ENCODE measurements at places on chromosomes 7 and 10.

DNA sequence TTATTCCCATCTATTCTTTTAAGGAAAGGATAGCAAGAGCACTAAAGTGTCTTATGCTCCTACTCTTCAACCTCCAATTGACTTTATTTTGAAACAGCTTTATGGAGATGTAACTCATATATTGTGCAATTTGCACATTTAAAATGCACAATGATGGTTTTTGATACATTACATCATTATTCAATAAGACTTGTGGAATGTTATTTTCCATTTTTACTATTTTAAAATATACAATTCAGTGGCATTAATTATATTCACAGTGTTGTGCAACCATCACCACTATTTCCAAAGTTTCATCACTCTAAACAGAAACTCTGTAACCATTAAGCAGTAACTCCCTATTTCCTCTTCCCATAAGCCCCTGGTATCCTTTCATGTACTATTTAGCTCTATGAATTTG lies 489.8 kb downstream of the NEBL start:
- no peak for DNase-seq

GRCh38 chr10:11448190-11448544 lies 163.3 kb downstream of the USP6NL start:
- no peak for DNase-seq

DNA sequence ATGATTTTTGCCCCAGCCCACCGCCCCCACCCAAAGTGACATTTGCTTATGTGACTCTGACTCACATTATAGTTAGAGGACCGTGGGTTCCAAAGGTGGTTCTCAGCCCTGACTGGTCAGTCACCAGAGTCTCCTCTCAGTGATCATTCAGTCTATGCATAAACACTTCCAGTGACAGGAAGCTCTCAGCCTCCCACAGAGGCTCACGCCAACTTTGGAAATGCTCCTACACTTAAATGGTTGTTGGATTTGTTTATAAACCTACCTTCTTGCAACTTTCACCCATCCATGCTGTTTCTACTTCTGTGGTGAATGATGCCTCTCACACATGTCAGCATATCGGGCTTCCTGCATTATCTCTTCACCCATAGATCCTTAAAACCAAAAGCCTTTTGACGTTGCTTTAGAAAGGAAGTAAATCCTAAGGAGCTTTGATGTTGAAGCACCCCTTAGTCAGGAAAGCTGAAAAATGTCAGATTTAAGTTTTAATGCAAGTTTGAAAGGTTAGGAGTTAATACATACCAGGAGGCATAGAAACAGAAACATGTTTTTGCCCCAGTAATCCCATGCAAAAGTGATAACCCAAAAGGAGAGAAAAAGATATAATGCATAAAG lies 46.5 kb upstream of the FGL2 start:
- DNase-seq: no peak

GRCh38 chr7:66508431-66508830 lies 120.2 kb upstream of the KCTD7 start:
- no peak for DNase-seq

- DNase-seq: peak; percentile 73
Measured at GRCh38 chr10:87054373-87055295, 34.5 kb downstream of the FAM25A start.

DNA sequence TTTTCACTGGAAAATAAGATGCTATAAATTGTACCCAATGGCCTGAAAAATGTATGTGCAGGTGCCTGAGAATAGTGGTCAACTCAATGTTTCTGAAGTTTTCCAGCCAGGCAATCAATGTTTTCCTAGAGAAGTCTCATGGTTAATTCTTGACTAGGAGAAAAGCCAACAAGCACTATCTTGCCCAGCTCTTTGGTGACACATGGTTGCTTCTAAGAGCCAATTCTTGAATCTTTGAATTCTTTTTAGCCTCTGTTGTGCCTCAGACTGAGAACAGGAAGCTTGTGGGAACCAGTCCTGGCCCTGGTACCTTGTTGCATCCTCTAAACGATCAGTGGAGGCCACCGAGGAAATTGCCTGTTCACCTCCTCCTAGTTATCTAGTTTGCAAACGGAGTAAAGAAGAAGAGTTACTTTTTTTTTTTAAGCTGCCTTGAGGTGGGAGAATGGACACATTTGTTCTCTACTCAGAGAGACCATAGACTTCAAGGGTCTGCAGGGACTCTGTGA lies 144.0 kb upstream of the MKLN1 start:
- peak; percentile 56 for DNase-seq

DNA sequence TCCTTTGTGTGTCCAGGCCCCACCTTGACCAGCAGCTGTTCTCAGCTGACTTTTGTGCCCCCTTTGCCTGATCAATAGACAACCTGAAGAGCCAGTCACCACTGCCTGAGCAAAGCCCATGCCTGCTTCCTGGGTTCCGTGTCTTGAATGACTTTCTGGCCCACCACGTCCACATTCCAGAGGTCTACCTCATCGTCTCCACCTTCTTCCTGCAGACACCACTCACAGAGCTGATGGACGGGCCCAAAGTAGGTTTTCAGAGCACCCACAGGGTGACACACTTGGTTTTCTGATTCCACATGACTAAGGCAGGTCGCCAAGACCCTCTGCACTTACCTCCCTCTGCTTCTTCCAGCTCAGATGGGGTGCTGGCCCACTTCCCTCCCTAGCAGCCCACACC lies 126.8 kb downstream of the WDFY4 start:
- no peak for DNase-seq

GRCh38 chr10:29102233-29102632 lies 186.6 kb upstream of the LYZL1 start:
- DNase-seq: no peak

- no peak for DNase-seq
Measured at GRCh38 chr7:134722786-134723322, 56.6 kb upstream of the CALD1 start.

GRCh38 chr10:91196268-91197048 lies 24.0 kb upstream of the PCGF5 start:
- DNase-seq: no peak

GRCh38 chr7:76315364-76315763 lies 12.9 kb downstream of the HSPB1 start:
- DNase-seq: no peak

DNA sequence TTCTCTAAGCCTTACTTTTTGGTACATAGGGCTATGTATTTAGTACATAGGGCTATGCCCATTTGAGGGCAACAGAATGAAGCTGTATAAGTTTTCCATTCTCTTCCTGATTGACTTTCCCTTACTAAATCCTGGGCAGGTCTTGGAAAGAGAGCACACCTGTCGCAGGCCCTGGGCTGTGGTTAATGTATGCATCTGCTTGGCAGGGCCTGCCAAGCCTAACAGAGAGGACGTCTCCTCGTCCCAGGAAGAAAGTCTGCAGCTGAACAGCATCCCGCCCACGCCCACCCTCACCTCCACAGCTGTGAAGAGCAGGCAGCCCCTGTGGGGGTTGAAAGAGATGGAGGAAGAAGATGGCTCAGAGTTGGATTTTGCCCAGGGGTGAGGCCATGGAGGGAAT lies 8.9 kb upstream of the PVRIG start:
- no peak for DNase-seq

DNA sequence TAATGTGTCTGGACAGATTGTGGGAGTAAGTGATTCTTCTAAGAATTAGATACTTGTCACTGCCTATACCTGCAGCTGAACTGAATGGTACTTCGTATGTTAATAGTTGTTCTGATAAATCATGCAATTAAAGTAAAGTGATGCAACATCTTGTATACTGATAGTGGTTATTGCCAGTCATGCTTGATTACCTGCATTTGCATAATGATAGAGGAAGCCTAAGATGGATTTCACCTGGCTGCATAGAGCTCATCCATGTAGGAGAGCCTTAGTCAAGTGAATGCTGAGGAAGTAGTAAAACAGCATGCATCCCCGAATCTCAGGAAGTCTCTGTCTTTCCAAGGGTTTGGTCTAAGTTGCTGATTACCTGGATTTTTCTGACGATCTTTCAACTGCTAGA lies 64.2 kb upstream of the CAPZA2 start:
- DNase-seq: no peak
